ENCODE measurements at places on chromosomes 6 and 20.

- DNase-seq: no peak
Measured at GRCh38 chr6:135195041-135195440, 13.9 kb downstream of the MYB start.

DNA sequence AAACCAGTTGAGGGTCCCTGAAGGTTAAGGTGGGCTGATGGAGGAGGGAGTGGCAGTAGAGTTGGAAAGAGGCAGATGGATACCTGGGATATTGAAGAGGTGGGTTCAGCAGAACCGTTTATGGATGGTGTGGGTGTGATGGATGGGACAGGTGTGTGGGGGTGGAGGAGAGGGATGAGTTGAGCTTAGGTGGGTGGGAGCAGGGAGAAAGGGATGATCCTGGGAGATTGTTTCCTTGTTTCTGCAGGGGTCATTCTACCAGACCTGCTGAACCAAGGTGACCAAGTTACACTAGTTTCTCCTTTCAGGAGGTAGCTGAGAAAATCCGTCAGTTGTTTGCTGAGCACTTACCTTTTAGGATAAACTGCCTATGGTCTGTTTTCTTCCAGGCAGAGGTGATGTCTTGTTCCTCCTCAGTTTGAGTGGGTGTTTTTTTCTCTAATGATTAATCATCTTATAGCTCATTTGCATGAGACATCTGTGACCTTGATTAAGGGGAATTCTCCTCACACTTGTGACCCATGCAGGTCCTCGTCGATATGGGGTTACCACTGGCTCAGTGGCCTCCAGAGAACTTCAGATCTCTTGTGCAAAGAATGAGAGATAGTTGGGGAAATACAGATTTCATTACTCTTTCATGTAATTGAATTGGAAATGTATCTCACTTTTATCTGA lies 53.0 kb downstream of the FARS2 start:
- DNase-seq: no peak

DNA sequence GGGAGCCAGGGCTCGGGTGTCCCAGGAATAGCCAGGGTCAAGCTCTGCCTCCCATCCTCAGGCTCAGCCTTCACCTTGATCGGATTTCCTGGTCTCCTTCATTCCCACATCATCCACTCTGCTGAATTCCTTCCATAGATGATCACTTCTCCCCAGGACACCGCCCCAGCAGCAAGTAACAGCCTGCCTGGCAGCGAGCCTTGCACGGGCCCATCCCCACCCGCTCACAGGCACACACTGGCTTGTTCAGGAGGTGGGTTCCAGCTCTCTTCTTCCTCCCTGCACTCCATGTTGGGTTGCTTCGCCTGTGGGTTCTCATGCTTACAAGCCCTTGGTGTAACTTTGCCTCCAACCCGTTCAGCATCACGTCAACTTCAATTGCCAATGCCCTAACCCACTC lies 113.0 kb upstream of the IYD start:
- DNase-seq: no peak

- no peak for DNase-seq
Measured at GRCh38 chr6:112581015-112581414, 233.9 kb downstream of the RFPL4B start.

DNA sequence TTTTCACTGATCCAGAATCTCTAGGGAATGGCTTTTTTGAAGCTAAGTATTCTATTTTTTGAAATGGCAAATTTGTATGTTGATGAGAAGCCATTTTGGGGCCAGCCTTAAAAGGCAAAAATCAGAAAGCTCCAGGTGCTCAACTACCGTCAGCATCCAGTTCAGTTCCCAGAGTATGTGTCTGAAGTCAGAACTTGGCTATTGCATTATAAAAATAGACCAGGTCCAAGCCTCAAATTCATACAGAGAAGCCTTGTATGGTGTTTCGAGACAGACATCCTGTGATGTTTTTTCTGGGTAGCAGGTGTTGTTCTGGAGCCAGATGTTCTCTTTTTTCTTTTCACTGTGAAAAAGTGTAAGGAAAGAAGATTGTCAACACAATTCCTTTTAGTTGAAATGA lies 68.2 kb downstream of the CCN2 start:
- no peak for DNase-seq

- DNase-seq: no peak
Measured at GRCh38 chr6:53172468-53172803, 23.8 kb upstream of the GCM1 start.

DNA sequence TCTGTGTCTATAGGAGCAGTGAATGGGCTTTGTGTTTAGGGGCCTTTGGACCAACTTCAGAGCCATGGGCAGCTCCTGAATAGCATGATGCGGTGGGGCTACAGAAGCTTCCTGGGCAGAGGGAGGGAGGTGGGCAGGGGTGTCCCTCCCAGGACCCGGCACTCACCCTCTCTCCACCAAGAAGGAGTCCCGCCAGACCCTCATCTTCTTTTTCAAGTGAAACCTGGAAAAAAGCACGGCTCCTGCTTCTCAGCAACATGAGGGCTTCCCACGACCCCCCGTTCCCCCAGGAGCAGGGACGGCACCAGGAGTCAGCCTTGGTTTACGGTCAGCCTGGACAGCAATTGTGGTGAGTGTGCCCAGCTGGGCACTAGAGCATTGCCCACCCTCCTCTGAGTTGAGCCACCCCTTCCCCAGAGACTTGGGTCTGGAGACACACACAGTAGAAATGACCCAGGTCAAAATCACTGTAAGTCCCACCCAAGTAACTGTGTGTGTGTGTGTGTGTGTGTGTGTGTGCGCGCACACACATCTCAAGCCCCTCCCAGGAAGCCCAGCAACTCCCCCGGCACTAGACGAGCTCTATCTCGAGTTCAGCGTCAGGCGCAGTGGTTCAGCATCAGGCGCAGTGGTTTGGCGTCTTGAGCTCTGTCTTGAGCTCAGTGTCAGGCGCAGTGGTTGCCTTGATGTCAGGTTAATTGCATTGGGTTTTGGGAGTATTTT lies 108.2 kb downstream of the SULF2 start:
- DNase-seq: no peak

- no peak for DNase-seq
Measured at GRCh38 chr20:9076440-9076839, 7.6 kb downstream of the PLCB4 start.

GRCh38 chr20:63846128-63846771 lies 15.0 kb upstream of the ABHD16B start:
- DNase-seq: no peak

GRCh38 chr6:5637714-5638113 lies 369.0 kb downstream of the NRN1 start:
- no peak for DNase-seq

- no peak for DNase-seq
Measured at GRCh38 chr20:22431419-22431818, 153.0 kb downstream of the FOXA2 start.
